Fibroblast of the aortic adventitia (primary cell): ENCODE measurements at places on chromosomes 1 and 21. TPM values are rescaled to one million over a fixed set of nuclear protein-coding genes. Genes with fewer than 3 reads are reported as not detected.

The DYNLT5 gene
- total RNA-seq = 1.4 TPM in 1 of 2 replicates, not detected in the other

The DTL gene
- total RNA-seq = 1.5 and 47.7 TPM in 2 replicates

The DNASE2B gene
- not detected in 2 replicates for total RNA-seq

The UAP1 gene
- total RNA-seq = 109 and 112 TPM in 2 replicates

The ELF3 gene
- 0.09 TPM in 1 of 2 replicates, not detected in the other for total RNA-seq

The TMEM240 gene
- 0.82 and 3.6 TPM in 2 replicates for total RNA-seq

The FABP3 gene
- total RNA-seq = 44.2 and 60.6 TPM in 2 replicates

The PDZK1IP1 gene
- total RNA-seq = not detected in 2 replicates

The ADCY10 gene
- 0.09 and 0.25 TPM in 2 replicates for total RNA-seq

The PGBD5 gene
- not detected in 2 replicates for total RNA-seq

The CRB1 gene
- 0.08 and 0.09 TPM in 2 replicates for total RNA-seq

The SF3B4 gene
- 2.8 and 24.9 TPM in 2 replicates for total RNA-seq

The OPTC gene
- total RNA-seq = not detected in 2 replicates

The RIPK4 gene
- 0.45 TPM in 1 of 2 replicates, not detected in the other for total RNA-seq

The OR2T35 gene
- total RNA-seq = not detected in 2 replicates

The BRINP3 gene
- 2.3 and 3.4 TPM in 2 replicates for total RNA-seq

The SSX2IP gene
- 34.9 and 40.3 TPM in 2 replicates for total RNA-seq

The FCRL5 gene
- total RNA-seq = not detected in 2 replicates

The PRDM16 gene
- total RNA-seq = 0.98 and 11.3 TPM in 2 replicates

The CCDC24 gene
- 2.6 TPM in 2 replicates for total RNA-seq

The EVA1C gene
- total RNA-seq = 14.5 and 17.8 TPM in 2 replicates
